ENCODE measurements at places on chromosomes 5 and 9. TPM values are rescaled to one million over a fixed set of nuclear protein-coding genes. Genes with fewer than 3 reads are reported as not detected.

The ADCY2 gene
- not detected for total RNA-seq

The UIMC1 gene
- total RNA-seq, result 20.8 TPM

The ST8SIA4 gene
- 0.30 TPM for total RNA-seq

The UBE2B gene
- 33.2 TPM for total RNA-seq

The SPINK13 gene
- total RNA-seq, result not detected

The RAI14 gene
- 128 TPM for total RNA-seq

The SLC45A2 gene
- total RNA-seq, result 0.17 TPM

The CDH6 gene
- total RNA-seq, result 91.5 TPM

The GPX8 gene
- 162 TPM for total RNA-seq

The TIMD4 gene
- not detected for total RNA-seq

The AKNA gene
- 13.1 TPM for total RNA-seq

The IL17B gene
- total RNA-seq, result 0.26 TPM

The ALDOB gene
- not detected for total RNA-seq

The NSA2 gene
- total RNA-seq, result 44.7 TPM

The STKLD1 gene
- total RNA-seq, result 0.33 TPM

The NR5A1 gene
- total RNA-seq, result not detected

The FOXD4L6 gene
- total RNA-seq, result 0.17 TPM

All from smooth muscle cell of the pulmonary artery (primary cell).